Activated CD4-positive, CD25-positive, alpha-beta regulatory T cell treated with anti-CD3 and anti-CD28 coated beads, Interleukin-2, amount 50 U/mL, for 16 hours (primary cell): ENCODE measurements at places on chromosomes 3 and 15.

- no peak for DNase-seq
Measured at GRCh38 chr15:58510715-58511598, 79.2 kb downstream of the LIPC start.

DNA sequence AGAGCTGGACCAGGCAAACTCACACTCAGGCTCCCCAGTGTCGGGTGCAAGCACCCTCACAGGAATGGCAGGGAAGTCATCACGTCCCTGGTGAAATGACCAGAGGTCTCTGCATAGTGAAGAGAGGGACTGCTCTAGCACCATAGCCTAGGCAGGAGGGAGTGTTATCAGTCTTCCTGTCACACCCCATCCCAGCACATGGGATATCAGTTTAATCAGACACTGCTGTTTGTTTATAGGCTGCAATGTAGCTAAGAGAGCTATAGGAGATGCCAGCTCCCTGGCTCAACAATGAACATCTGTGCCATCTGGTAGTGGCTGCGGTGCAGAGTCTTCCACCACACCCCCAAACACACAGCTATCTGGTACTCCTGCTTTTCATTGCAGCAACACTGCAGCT, 776.6 kb downstream of the ZNF385D start:
- no peak for DNase-seq

DNA sequence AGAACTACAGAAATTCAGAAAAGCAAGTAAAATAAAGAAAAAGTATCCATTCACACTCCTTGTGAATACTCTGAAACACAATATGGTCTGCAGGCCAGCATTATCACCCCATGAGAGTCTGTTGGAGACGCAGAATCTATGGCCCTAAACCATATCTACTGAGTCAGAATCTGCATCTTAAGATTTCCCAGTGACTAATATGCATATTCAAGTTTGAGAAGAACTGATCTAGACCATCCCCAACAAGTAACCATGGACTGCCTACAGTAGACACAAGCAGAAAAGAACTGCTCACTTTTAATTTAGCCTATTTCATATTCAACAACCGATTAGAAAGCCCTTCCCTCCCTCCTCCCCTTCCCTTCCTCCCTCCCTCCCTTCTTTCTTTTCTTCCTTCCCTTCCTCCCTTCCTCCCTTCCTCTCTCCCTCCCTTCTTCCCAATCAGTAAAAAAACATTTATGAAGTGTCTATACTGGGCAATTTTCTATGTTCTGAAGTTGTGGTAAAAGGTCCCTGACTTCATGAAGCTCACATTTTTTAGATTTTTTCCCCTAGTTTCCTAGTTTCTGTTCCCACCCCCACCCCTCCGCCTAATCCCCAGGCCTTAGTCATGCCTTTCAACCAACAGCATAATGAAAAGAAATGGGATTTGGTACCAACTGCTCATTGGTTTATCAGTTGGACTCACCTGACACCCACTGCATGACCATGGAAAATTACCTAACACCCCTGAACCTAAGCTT, 125.2 kb downstream of the CNTN3 start:
- no peak for DNase-seq

DNA sequence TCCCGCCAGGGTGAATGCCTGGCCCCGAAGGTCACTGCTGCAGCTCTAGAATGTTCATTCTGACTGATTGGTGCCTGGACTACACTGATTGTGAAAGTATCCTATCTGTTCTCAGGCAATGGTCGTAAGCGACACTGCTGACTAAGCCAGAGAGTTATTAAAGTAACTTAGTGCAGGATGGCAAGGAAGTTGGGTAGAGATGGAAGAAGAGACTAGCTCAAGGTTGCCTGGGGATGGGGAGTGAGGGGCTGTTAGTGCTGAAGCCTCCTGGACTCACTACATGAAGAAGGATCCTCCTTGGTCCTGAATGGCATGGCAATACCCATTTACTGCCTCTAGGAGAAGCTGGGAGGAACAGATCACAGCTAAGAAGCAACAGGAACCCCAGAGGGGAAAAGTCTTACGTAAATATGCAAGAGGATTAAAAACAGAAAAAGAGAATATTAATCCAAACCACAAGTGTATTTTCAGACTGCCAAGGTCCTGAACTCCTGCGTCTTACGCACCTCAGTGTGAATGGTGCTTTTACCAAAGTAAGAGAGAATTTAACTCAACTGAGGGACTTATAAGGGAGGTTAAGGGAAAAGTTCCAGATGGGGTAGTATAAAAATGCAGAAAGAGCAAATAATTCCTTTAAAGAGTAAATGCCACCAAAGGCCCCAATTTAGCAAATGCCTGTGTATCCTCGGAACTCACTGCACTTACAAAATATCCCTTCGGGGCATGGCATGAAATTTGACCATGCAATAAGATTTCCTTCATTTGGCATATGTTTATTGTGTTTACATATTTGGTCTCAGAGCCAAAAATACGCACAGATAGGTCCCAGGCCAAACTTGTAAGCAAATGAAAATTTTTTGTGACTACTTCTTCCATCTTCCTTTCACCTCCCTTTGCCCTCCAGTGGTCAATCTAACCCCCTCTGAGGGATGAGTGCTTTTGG, 64.0 kb upstream of the DGKG start:
- DNase-seq: no peak

- DNase-seq: no peak
Measured at GRCh38 chr3:108462899-108463298, 47.5 kb downstream of the MYH15 start.

DNA sequence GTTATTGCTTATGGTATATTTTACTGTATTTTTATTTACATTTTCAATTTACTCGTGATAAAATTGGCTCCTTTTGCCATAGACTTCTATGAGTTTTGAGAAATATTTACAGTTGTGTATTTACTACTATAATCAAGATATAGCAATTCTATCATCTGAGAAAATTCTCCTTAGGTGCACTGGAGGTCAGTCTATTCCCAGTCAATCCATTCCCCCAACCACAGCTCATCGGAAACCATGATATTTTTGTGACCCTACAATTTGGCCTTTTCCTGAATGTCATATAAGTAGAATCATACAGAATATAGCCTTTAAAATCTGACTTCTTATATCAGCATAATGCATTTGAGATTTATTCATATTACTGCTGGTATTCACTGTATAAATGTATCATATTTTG, 114.7 kb upstream of the LRTM1 start:
- no peak for DNase-seq

GRCh38 chr3:126352476-126353454, 4.4 kb downstream of the KLF15 start:
- DNase-seq: no peak

DNA sequence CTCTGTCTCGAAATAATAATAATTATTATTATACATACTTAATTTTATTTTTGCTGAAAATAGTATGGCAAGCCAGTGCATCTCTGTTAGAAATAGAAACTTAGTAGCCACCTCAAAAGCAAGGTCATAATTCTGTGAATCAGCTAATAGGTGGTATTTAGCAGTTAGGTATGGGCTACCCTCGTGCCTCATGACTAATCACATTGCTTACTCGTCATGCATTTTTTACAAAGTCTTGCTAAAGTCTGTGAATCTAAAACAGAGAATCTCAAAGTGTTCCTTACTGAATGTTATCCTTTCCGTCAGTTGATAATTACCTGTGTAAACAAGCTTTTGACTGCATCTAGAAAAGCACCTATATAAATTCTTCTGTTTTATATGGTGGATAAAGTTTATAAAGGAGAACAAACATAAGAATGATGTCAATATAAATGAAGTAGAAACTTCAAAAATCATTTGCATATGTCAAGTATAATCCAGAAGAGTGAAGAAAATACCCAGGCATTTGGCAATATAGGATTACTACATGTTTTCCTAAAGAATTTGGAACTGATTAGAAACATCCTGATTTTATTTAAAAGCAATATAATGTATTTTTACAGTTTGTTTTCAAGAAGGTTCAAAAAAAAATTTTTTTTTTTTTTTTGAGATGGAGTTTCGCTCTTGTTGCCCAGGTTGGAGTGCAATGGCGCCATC, 6.2 kb downstream of the PPARG start:
- DNase-seq: no peak

GRCh38 chr3:115520651-115521245, 102.6 kb upstream of the GAP43 start:
- no peak for DNase-seq

GRCh38 chr15:60614862-60615771, 136.2 kb upstream of the ICE2 start:
- no peak for DNase-seq

- DNase-seq: no peak
Measured at GRCh38 chr3:187975561-187976364, 178.2 kb upstream of the LPP start.

- DNase-seq: no peak
Measured at GRCh38 chr3:106249159-106249558, 380.3 kb upstream of the CBLB start.

DNA sequence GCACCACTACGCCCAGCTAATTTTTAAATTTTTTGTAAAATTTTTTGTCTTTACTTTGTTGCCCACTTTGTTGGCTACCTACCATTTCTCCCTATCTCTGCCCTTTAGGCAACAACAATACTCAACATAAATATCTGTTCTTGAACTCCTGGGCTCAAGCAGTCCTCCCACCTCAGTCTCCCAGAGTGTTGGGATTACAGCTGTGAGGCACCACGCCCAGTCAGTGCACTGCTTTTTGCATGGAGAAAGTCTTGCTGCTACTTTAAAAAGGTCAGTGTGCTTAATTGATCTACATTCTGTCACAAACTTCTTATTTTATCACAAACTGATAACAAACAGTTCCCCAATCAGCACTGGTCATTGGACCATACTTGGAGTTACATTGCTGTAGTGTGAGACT, 8.0 kb downstream of the USP8 start:
- DNase-seq: no peak

DNA sequence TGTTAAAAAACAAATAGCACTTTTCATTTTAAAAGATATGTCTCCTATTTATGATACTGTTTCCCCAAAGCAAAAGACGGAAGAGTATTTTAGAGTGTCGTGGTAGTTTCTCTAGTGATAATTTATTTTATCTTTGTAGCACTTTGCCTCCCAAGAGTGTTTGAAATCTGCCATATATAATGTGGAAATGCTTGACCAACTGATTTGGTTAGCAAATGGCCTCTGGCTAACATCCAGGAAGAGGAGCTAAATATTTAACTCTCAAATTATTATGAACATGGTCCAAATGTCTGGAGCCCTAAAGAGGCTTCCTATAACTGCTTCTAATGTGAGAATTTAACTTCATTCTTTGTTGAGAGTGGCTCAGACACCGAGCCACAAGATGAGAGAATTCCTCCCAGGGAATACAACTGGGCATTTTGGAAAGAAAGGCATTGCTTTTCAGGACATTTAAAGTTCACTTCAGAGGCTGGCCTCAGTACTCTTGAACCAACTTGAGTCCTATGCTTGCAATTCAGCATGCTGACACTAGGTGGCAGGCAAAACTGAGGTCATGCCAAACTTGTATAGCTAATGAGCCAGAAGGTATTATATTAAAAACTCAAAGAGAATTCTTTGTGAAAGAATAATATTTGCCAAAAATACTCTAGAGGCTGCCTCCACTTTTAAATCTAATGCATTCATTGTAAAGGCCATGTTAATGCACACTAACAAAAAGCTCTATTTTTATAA, 104.5 kb downstream of the RARB start:
- no peak for DNase-seq

DNA sequence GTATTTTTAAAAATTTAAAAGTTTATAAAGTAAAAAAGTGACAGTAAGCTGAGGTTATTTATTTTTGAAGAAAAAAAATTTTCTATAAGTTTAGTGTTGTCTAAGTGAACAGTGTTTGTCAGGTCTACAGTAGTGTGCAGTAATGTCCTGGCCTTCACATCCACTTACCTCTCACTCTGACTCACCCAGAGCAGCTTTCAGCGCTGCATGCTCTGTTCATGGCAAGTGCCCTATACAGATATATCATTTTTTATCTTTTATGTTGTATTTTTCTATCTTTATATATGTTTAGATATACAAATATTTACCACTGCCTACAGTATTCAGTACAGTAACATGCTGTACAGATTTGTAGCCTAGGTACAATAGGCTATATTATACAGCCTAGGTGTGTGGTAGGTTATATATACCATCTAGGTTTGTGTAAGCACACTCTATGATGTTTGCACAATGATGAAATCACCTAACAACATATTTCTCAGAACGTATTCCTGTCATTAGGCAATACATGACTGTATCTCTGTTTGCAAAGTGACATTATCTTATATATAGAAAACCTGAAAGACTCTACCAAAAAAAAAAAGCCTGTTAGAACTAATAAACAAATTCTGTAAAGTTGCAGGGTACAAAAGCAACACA, 75.9 kb upstream of the TMC3 start:
- no peak for DNase-seq
